CMK (cell line): ENCODE measurements at places on chromosomes 7 and 10.

GRCh38 chr7:20079080-20079479 lies 138.1 kb downstream of the MACC1 start:
- DNase-seq, result no peak

DNA sequence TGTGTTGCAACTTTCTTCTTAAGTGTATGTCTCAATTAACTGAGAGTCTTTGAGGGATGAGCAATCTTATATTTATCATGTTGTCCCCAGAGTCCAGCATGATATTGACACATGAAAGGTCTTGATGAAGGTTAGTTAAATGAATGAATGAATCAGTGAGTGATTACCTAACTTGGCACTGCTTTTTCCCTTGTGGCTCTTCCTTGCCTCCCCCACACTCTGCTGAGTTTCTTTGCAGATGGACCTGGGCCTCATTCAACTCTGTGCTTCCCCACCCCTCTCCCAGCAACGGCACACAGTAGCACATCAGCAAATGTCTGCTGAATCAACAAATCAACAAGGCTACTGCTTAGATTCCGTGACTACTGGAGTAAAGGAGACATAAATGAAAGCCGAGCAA lies 235.1 kb upstream of the CXCL12 start:
- no peak for DNase-seq

DNA sequence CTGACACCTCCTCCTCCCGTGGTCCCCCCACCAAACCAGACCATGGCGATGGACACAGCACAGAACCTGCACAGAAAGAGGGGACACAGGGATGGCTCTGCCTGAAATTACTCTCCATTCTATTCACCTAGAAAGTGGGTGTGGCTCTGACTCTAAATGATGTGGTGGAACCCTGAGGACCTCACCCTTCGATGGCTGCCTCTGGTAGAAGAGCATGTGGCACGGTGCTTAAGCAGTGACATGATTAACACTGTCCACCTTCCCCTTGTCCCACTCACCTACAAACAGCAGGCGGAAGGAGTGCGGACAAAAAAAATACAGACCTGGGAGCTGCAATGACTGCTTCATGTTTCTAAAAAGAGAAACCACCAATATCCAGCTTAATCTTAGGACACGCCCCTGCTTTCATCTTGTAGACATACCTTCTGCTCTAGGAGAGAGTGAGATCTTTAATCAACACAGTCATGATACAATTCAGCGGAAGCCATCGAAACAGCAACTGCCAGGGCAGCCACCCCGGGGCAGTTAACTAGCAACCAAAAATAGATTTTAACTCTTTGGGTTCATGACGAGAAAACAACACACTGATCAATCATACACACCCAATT lies 11.4 kb downstream of the JCAD start:
- no peak for DNase-seq

- DNase-seq, result no peak
Measured at GRCh38 chr10:21527598-21528235, 2.2 kb upstream of the SKIDA1 start.

DNA sequence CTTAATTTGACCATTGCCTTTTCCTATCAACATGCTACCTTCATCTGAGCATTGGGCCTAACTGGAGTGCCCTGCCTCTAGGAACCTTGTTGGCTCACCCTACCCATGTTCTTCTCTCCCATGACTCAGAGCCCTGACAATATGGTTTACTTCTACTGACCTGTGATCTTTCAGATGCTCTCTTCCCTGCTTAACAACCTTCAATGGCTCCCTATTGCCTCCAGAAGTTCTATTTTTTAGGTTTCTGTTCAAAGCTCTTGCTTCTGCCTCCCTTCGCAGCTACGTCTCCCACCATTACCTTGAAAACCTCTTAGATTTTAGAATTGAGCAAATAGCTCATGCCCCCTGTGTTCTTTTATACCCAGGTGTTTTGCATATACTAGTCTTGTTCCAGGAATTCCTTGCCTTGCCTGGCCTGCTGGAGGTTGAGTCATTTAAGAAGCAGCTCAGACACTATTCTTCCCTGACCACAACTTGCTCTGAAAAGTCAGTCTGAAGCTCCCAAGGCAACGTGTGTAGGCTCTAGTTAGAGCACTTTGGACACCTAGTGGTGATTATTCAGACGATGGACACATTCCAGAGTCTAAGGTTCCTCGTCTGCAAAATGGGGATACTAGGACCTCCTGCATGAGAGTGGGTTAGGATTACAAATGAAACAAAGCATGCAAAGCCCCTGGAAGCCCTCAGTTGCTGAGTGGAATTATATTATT lies 64.4 kb upstream of the EMX2 start:
- DNase-seq, result peak; percentile 25

DNA sequence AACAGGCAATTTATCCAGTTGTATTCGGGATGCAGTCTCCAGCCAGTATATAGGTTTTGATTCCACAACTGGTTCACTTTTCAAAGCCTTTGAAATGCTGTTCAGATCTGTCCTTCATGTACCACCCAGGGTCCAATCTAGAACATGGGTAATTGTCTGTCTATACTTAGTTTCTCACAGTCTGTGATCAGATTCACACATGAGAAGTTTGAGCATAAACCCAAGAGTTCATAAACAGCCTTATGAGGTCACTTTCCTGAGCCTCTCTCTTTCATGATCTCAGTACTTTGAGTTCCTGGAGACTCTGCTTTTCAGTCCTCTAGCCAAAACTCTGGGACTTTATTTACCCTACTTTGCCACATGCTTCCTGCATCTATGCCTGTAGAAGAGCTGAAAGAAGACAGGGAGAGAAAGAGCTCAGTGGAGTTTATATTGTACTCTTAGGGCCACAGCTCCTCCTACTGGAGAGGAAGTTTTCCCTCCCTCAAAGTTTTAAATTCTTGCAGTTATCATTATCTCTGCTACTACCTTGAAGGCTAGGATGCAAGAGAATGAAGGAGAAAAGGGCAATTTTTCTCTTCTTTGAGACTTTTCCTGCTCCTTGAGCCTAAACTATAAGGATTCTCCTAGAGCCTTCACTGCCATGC lies 172.0 kb downstream of the ZEB1 start:
- DNase-seq, result no peak

DNA sequence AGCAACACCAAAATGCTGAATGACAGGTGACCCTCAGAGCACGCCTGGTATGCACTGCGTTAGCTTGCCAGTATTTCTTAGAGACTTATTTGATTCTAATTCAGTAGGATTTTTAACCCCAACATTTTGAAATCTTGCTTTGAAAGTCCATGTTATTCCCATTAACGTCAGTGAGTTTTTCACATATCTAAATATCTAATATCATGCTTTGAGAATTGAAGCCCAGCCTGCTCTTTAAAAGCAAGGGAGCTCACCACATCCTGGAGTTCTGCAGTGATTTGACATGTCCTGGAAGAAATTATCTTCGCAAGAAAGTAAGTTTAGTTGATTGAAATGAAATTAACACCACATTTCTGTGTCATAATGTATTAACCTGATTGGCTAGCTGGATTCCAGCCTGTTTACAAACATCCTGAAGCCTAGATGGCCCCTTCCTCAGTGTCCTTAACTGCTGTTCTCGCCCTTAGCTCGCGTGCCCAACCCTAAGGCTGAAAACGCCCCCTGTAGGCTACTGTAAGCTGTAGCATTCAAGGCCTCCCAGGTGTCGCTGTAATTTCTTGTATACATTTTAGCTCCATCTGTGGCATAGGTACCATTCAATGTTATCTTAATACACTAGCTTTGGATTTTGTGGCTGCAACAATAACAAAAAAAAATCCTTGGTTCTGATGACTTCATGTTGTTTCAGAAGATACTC lies 191.5 kb downstream of the MGMT start:
- DNase-seq, result no peak

DNA sequence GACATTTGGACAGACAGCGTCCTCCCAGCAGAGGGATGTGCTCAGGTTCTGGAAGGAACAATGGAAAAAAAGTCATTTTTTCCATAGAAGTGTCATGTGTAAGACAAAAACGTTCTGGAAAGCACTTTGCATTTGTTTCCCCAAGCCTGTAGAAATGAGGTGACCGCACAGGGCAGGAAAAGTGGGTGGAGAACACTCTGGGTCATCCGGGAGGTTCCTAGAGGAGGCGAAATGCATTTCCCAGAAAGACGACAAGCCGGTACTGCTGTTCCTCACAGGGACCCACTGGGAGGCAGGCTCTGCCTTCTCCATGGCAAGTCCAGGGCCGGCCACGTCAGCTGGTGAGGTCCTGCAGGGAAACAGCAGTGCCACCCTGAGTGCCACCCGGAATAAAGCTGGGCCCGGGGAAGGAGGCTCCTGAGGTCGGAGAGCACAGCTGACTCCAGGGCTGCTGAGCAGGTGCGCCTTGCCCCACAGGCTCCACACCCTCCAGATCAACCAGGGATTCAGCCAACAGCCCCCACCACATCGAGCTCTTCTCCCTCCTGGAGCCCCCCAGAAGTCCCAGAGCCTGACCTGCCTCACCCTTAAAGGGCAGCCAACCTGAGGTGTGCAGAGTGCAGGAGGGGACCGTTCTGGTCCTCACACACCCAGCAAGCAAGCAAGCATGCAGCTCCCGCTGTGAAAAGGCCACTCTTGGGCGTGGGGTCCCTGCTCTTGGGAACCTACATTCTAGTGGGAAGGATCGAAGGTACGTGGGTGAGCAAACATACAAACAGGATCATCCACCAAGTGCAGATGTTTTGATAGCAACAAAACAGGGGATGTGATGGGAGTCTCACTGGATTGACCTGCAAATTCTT lies 28.8 kb upstream of the INPP5A start:
- no peak for DNase-seq

DNA sequence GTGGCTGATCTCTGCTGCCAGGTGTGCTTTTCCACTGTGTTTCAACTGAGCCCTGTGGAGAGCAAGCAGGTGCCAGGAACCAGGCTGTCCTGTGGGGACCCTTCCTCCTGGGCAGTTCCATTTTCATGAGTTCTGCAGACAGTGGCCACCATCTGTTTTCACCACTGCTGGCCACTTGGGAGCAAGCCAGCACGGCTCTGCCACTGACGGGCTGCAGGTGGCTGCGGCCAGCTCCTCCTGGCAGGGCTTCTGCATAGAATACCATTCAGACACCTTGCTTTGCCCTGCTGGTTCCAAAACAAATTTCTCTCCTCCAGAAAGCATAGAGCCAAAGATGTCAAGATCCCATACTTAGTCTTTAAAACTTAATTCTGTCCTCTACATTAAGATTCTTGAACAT lies 48.3 kb downstream of the LANCL2 start:
- DNase-seq, result no peak

- no peak for DNase-seq
Measured at GRCh38 chr7:104921596-104921995, 92.4 kb upstream of the KMT2E start.

GRCh38 chr10:3163879-3164278 lies 8.7 kb downstream of the PITRM1 start:
- no peak for DNase-seq
